ENCODE measurements at places on chromosomes 2 and 18.
A peak's percentile ranks its signal among the peaks of the same experiment; 100 is the strongest.

DNA sequence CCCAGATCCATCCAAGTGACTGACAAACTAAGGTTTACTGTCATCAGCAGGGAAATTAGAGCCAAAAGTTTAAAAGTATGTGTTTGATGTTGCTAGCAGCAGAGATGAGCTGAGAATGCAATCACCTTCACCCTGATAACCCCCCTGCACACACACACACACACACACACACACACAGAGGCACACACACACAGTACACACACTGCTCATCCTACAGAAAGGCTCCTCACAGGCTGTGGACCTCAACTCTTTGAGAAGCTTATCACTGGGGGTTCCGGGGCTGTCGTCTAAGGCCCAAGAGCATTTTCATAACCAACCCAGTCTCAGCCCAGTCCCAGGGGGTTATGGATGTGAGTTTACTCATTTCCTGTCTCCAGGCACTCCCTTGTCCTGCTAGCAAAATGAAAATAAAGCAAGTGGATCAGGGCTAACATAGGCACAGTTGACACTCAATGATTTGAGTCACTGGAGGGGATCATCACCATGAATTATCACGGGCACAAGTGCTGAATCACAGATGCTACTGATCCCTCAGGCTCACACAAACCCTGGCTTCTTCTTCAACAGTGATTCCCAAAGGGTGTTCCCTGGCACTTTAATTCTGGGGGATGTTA is 76.6 kb downstream of the ALK start:
- no peak for DNase-seq

DNA sequence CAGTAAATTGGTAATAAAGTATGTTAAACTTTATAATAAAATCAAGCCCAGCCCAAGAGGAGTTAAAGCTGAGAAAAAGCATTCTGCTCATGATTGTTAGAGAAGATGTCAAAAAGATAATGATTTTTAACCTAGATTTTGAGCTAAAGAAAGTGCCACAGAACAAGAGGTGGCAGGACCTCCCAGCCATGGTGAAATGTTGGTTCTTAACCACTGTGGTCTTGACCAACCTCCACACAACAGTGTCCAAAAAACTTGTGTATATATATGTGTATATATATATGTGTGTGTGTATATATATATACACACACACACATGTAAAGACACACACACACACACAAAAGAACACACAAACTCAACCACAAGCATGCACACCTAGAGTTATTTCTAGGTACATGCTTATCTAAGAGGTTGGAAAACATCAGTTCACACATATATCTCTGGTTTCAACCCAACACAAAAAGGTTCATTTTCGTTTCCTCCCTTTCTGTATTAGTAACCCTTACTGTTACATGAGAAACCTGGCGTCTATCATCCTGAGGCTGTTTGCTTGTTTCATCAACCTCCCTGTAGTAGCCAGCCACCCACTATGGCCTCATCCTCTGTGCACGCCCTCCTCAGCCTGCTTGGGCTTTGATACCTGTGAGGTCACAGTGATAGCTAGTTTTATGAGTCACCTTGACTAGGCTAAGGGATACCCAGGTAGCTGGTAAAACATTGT is 631.8 kb upstream of the ID2 start:
- no peak for DNase-seq

- DNase-seq, result peak; percentile 58
Observed at GRCh38 chr2:220006152-220006621, 378.8 kb downstream of the SLC4A3 start.

- no peak for DNase-seq
Observed at GRCh38 chr2:149892563-149892962, 305.0 kb upstream of the MMADHC start.

DNA sequence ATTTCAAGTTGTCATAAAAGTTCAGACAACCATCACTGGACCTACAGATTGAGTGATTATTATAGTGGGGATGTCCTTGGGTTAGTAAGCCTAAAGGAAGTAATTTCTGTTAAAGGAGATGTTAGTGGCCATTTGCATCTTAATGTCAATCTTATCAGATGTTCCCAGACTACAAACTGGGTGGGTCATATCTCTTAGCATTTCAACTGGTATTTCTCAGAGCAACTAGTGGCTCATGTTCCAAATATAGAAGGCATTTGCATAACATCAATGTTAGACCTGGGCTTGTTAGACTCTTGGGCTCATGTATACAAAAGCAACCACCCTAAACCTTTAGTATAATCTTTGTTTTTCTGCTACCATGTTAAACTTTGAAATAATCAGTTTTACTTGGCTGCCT is 17.9 kb downstream of the PLEKHA3 start:
- no peak for DNase-seq

DNA sequence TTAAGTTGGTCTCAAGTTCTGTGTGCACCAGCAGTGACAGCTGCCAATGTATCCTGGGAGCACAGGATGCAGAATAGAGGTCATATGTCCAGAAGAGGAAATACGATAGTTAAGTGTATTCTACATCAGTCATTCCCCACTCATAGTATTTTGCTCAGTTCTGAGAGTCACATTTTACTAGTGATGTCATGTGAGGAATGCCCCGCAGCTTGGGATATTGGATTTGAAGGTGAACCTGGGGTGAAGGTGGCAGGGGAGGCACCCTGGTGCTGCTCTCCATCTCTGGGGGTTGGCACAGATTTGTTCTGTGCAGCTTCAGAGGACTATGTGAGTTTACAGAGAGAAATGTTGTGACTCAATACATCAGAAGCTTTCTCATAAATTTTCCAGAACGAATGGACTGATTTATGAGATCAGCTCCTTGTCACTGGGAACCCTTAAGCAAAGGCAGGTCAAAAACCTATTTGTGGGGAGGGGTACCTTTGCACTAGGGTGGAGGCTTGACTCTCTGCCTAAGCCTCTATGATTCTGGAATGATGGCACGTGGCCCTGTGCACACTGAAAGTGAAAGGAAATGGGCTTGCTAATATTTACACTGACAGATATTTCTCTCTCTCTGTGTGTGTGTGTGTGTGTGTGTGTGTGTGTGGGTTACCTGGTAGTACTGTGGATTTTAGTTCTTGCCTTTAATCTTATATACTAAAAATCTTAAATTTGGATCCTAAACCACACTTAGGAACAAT is 95.9 kb downstream of the NEB start:
- no peak for DNase-seq

DNA sequence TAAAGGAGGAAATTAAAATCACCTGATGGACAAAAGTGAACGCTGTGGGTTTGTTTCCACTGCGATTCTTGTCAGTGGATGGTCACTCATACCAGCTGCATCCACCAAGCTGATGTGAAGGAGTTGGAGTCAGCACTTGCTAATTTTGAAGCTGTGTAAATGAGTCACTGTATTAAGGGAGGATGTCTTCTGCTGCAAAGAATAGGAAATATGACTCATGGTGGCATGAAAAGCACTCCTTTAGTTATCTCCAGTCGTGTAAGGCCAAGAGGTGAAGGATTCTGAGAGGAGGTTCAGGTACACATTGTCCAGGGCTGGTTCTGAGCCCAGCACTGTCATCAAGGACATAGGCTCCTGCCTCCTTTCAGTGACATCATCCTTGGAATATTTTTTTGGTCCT is 71.7 kb upstream of the SKOR2 start:
- DNase-seq, result no peak

DNA sequence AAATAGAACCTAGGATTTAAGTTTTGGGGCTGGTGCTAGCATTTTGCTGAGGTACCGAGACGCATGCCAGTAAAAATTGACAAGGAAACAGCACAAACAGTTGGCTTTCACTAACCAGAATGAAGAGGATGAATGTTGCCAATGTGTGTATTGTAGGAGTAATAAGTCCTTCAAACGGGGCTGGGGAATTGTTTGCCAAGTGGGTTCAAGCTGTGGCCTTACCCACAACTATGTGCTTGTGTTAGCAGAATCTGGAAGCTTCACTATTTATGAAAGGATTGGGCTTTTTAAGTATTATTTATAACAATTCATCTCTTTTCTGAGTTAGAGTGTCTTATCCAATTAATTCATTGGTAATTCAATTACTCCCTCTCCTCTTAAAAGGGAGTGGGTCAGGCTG is 15.0 kb upstream of the KIF5C start:
- DNase-seq, result no peak

DNA sequence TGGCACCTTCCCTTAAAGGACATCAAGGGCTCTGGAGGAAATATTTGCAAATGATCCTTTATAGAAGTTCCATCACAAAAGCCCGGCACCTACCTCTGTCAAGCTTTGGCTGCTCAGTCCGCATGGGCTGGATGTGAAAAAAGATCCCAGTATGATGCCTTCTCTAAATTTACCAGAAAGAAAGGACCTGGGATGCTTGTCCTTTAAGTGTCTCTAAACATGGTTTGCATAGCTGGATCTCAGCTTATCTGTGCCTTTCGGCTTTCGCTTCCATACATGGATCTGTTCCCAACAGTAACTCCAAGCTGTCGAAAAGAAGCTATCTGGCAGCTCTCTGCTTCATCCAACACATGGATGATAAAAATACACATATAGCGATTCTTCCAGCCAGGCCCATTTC is 60.4 kb upstream of the SLC8A1 start:
- peak; percentile 90 for DNase-seq
